ENCODE measurements at places on chromosomes 6 and 20. TPM values are rescaled to one million over a fixed set of nuclear protein-coding genes. Genes with fewer than 3 reads are reported as not detected.
A peak's percentile ranks its signal among the peaks of the same experiment; 100 is the strongest.

GRCh38 chr6:7242835-7243178 lies 70.2 kb downstream of the SSR1 start:
- no peak for DNase-seq

GRCh38 chr6:11398451-11399326 lies 138.9 kb upstream of the TMEM170B start:
- no peak for DNase-seq

The ID1 gene
- total RNA-seq, result 122 TPM

GRCh38 chr6:79143320-79143898 lies 65.4 kb upstream of the PHIP start:
- no peak for DNase-seq

The EYS gene
- not detected for total RNA-seq

DNA sequence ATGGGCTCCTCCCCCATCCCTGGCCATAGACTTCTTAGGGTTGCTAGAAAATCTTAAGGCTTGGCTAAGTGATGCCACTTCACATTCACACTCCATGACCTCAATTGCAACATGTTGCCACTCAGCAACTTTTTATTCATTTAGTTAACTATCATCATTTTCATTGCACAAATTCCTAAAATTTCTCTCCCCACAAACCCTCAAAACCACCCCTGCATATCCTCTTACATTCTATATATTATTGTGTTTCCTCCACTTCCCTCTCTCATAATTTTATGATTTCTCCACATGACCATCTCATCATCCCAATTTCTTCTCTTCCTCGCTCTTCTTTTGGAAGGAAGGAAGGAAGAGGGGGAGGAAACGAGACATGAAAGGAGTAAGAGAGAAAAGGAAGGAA lies 436.0 kb downstream of the HACE1 start:
- DNase-seq, result no peak

DNA sequence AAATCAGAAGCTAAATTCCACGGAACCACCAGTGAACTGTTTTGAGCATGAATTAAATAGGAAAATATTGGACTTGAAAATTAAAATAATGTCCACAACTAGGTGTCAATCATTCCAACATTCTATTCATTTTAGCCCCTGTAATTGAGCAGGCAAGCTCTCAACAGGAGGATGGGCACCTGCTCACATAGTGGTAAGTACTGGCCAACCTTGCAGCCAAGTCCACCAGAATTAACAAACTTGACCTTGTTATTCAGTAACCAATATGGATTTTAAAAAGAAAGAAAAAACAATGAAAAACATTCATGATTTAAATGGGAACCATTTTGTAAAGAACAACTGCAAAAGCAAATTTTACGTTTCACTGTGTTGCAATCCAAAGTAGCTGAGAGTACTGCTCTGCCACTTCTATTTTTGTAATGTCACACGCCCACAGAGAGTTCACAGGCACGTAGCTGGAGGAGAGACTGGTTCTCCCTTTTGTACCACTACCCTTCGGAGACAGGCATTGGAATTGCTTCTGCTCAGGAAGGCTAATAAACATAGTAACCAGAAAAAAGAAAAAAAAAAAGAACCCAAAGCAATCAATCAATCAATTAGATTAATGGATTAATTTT lies 75.2 kb upstream of the F13A1 start:
- no peak for DNase-seq

- no peak for DNase-seq
Measured at GRCh38 chr6:21891080-21891479, 297.5 kb downstream of the SOX4 start.

The PROKR2 gene
- not detected for total RNA-seq

The PSORS1C1 gene
- total RNA-seq, result 4.5 TPM

- no peak for DNase-seq
Measured at GRCh38 chr6:28433119-28433518, 10.2 kb downstream of the ZSCAN23 start.

The SOX18 gene
- 42.1 TPM for total RNA-seq

- DNase-seq, result no peak
Measured at GRCh38 chr6:92589996-92590395, 829.4 kb downstream of the EPHA7 start.

DNA sequence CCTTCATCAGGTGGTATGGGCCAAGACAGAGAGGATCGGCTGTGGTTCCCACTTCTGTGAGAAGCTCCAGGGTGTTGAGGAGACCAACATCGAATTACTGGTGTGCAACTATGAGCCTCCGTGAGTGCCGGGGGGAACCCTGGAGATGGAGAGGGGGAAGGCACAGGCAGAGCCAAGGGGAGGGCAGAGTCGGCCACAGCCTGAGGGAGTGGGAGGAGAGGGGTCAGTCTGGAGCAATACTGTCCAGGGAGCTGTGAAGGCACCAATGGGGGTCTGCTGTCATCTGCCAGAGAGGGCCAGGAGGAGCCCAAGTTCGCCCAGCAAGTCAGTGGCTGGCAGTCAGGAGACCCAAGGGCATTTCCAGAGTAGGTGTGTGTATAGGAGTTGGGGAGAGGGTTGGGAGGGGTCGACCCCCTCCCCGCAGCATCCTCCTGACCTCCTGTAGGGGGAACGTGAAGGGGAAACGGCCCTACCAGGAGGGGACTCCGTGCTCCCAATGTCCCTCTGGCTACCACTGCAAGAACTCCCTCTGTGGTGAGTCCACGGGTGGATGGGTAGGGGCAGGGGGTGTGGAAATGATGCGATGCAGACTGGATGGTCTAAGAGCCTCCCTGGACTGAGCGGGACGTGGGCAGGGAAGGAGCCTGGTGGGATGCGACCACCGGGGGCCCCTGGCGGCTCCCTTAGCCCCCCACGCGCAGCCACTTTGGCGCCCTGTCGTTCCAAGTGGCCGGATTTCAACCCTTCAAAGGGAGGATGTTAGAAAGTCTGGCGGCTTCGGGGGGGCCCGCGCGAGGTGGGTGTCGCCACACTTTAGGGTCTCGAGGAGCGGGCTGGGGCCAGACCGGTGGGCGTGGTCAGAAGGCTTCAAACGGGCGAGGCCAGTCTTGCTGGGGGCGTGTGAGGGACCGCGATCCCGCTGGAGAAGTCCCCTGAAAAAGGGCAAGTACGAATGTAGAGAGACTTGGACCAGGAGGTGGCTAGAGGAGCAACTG lies 7.2 kb downstream of the PI16 start:
- DNase-seq, result no peak

DNA sequence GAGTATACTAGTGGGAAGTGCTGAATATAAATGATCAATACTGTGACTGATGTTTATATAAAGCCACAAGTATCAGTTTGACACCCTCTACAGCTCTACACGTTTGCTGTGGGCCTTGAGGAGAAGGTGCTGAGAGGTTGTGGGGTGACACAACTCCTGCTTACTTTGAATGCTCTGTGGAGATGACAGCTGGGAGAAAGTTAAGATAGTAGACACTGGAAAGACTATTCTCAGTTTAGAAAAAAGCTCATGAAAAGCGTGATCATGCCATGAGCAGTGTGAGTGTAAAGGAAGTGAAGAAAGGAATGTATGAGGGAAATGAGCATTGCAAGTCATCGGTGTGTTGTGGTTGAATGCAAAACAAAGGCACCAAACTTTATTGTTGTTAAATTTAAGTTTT lies 215.8 kb downstream of the UTRN start:
- no peak for DNase-seq

The SLC44A4 gene
- not detected for total RNA-seq

The KCNK5 gene
- 1.2 TPM for total RNA-seq

- peak; percentile 90 for DNase-seq
Measured at GRCh38 chr6:137823826-137824555, 43.1 kb upstream of the TNFAIP3 start.

DNA sequence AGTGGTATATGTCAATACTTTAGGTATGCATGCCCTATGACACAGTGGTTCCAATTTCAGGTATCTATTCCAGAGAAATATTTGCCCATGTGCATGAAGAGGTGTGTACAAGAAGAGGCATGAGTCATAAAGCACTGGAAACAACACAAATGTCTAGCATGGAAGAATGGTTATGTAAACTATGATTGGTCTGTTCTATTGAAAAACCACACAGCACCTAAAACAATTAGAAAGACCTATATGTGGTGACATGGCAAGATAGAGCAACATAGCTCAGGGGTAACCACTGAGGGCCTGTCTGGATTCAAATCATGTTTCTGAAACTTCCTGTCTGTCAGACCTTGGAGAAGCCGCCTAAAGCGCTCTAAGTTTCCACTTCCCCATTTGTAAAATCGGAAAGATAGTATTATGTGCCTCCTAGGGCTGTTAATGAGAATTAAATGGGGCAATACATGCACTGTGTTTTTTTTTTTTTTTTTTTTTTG lies 76.0 kb upstream of the SHLD1 start:
- DNase-seq, result no peak

The VSTM2L gene
- total RNA-seq, result 162 TPM

The MYO6 gene
- 7.1 TPM for total RNA-seq

The DLGAP4 gene
- total RNA-seq, result 42.6 TPM

The GJA10 gene
- not detected for total RNA-seq

DNA sequence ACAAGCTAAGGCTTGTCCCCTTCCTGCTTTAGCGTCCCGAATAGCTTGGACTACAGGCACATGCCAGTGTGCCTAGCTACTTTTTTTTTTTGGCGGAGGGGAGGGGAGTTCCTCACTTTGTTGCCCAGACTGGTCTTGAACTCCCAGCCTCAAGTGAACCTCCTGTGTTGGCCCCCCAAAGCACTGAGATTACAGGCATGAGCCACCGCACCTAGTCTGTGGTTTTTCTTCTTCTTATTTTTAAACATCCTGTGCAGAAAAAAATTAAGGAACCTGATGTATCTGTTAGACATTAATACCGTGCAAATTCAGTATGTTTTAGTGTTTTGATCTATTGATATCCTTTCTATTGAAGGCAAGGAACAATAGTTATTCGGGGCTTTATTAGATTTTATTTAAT lies 25.7 kb downstream of the HIVEP1 start:
- no peak for DNase-seq

DNA sequence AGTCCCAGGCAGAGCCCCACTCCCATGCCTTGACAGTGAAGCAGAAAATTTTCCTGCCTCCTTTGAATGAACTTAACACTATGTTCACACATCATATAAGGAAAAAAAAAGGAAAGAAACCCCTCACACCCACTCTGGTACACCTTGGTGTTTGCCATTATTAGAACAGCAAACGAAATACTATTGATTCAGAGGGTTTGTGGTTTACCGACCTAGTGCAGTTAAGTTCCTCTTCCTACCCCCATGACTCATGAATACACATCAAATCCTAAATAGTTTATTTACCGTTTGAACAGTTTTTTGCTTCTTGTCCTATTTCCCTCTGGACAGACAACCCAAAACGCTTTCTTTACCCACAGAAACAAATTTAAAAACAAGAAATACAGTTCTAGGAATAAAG lies 237.7 kb downstream of the FOXA2 start:
- no peak for DNase-seq

The CD24 gene
- not detected for total RNA-seq

The HTR1B gene
- total RNA-seq, result not detected

- no peak for DNase-seq
Measured at GRCh38 chr6:144156991-144157390, 6.7 kb downstream of the STX11 start.

- no peak for DNase-seq
Measured at GRCh38 chr6:114092943-114093342, 122.0 kb upstream of the HDAC2 start.

The PREX1 gene
- 16.2 TPM for total RNA-seq

DNA sequence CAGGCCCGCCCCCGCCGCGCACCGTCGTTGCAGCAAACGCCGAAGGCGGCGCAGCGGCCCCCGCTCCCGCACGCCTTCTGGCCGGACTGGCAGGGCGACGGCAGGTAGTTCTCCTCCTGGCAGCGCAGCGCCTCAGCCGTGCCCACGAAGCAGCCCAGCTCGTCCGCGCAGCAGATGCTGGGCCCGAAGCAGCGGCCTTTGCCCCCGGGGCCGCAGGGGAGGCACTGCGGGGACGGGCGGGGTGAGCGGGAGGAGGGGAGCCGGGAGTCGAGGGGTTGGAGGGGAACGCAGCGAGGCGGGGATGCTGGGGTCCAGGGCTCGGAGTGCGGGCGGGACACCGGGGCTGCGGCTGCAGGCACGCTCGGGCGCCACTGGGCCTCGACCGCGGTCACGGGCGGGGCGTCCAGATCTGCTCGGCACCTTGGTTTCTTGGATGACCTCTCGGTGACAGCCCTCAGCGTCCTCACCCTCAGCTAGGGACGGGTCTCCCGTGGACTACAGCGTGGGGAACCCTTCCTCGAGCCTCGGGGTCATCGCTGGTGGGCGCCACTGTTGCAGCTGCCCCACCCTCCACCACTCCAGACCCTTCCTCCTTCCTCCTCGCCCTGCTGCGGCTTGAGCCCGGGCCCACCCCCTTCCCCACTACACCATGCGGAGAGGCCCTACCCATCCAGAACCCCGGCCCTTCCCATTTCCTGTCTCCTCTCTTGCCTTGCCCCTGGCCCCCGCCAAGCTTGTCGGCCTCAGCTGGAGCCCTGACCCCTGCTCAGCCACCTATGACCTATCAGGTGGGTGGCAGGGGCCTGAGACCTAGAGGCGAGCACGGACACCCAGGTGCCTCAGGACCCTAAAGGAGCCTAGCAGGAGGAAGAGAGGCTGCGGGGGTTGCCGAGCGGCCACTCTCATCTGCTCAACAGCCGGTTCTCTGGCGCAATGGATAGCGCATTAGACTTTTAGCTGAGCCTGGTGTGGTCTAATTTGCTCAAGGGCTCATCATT lies 1.3 kb downstream of the AVP start:
- DNase-seq, result no peak

- DNase-seq, result peak; percentile 21
Measured at GRCh38 chr6:160028487-160029275, 59.8 kb downstream of the IGF2R start.

- DNase-seq, result peak; percentile 57
Measured at GRCh38 chr6:90403489-90404381, 107.1 kb upstream of the BACH2 start.

The REM1 gene
- total RNA-seq, result 2.8 TPM

The SPAG4 gene
- total RNA-seq, result 5.0 TPM

- DNase-seq, result no peak
Measured at GRCh38 chr20:54229566-54230160, 21.8 kb downstream of the PFDN4 start.

GRCh38 chr6:10465629-10466499 lies 51.0 kb upstream of the TFAP2A start:
- no peak for DNase-seq

- no peak for DNase-seq
Measured at GRCh38 chr20:4508773-4509172, 212.9 kb upstream of the PRND start.

DNA sequence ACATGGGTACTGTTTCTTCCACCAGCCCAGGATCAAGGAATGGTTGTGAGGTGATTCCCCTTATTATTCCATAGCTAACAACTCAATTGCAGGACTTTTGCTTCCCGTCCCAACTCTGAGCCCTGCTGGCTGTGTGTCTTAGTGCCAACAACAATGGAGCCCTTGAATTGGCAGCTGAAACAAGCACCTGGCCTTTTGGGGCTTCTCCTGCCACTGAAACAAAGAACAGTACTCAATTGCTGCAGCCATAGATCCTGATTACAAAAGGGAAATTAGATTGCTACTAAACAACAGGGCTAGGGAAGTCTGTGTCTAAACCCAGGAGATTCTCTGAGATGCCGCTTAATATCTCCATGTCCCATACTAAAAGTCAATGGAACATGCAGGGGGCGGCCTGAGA lies 61.3 kb upstream of the CARMIL1 start:
- DNase-seq, result no peak
